ENCODE measurements at places on chromosomes 6 and 20. TPM values are rescaled to one million over a fixed set of nuclear protein-coding genes. Genes with fewer than 3 reads are reported as not detected.

GRCh38 chr6:168415993-168416530 lies 24.9 kb upstream of the SMOC2 start:
- peaks cover 51% of the 10 kb centered on the region for H3K4me1 ChIP-seq
- H3K27ac ChIP-seq, result no peak overlapping the region
- H3K36me3 ChIP-seq, result no peaks in the 10 kb centered on the region
- no peak overlapping the region for H3K4me3 ChIP-seq
- DNase-seq, result no peak
- peaks cover 7% of the 10 kb centered on the region for H3K27me3 ChIP-seq

DNA sequence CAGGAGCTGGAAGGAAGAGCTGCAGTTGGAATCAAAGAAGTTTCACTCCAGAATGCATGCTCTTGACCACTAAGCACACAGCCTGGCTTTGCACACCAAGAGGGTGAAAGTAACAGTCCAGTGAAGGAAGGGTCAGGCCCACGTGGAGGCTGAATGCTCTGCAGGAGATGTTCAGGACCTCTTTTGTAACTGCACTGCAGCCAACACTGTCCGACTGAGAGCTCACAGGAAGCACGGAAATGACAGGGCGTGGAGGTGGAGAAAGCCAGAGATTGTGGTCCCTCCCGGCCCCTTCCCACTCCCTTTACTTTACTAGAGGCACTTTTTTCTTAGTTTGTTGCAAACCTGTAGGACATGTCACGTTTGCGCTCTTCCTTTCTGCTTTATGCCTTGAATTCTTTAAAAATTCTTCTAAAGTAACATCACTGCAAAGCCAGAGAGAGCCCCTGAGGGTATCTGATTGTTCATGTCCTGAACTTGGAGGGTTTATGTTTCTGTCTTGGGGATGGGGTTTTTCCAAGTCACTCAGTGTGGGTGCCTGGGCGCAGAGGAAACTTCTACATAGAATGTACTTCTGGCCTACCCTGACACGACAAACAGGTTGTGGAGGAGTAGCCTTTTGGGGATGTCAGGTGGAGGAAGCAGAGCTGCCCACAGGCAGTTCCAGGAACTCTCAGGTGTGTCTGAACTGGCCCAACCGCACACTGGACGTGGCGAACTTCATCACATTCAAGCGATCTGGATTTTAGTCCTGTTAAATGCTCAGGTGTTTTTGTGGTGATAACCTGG lies 40.9 kb downstream of the JAG1 start:
- peak overlapping the region; percentile 95 for H3K27ac ChIP-seq
- no peak overlapping the region for H3K4me3 ChIP-seq

- H3K4me1 ChIP-seq, result peaks cover 17% of the 10 kb centered on the region
- no peaks in the 10 kb centered on the region for H3K36me3 ChIP-seq
- H3K27me3 ChIP-seq, result no peaks in the 10 kb centered on the region
- no peak for DNase-seq
- no peak overlapping the region for H3K4me3 ChIP-seq
Measured at GRCh38 chr6:52634211-52634610, 36.7 kb upstream of the TMEM14A start.

- H3K27ac ChIP-seq, result no peak overlapping the region
- peaks cover 4% of the 10 kb centered on the region for H3K36me3 ChIP-seq
- no peak overlapping the region for H3K4me3 ChIP-seq
- H3K27me3 ChIP-seq, result peaks cover 36% of the 10 kb centered on the region
Measured at GRCh38 chr20:59828125-59829053, 105.0 kb downstream of the SYCP2 start.

- DNase-seq, result no peak
- H3K27ac ChIP-seq, result peak overlapping the region; percentile 60
- H3K27me3 ChIP-seq, result no peaks in the 10 kb centered on the region
- peaks cover 66% of the 10 kb centered on the region for H3K4me1 ChIP-seq
Measured at GRCh38 chr6:108597572-108598304, 37.0 kb downstream of the FOXO3 start.

DNA sequence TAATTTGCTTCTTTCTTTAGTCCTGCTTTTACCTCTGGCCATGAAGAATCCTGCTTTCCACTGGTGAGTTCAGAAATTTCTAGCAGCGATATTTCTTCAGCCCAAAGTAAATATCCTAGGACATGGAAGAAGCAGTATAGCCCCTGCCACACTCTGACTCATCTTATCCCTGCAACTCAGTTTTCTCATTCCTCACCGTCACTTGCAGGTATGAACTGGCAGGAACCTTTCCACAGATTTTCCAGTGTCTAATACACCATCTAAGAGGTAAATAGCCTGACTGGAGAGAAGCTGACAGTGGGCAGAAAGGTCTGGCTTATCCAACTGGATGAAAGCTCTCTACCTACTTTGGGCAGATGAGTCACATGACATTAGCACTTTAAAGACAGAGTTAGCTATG lies 816.7 kb upstream of the FLRT3 start:
- DNase-seq, result no peak
- H3K27ac ChIP-seq, result no peak overlapping the region
- peaks cover 3% of the 10 kb centered on the region for H3K27me3 ChIP-seq
- peaks cover 2% of the 10 kb centered on the region for H3K36me3 ChIP-seq

- no peak overlapping the region for H3K4me3 ChIP-seq
- peaks cover 49% of the 10 kb centered on the region for H3K4me1 ChIP-seq
- DNase-seq, result no peak
- H3K36me3 ChIP-seq, result peaks cover 25% of the 10 kb centered on the region
Measured at GRCh38 chr6:160027931-160028330, 59.0 kb downstream of the IGF2R start.

GRCh38 chr20:14561741-14562221 lies 224.4 kb upstream of the FLRT3 start:
- no peaks in the 10 kb centered on the region for H3K4me1 ChIP-seq
- no peaks in the 10 kb centered on the region for H3K27me3 ChIP-seq
- H3K4me3 ChIP-seq, result no peak overlapping the region
- no peak overlapping the region for H3K27ac ChIP-seq

GRCh38 chr20:19936466-19937200 lies 80.5 kb upstream of the NAA20 start:
- H3K4me3 ChIP-seq, result no peak overlapping the region
- no peaks in the 10 kb centered on the region for H3K27me3 ChIP-seq
- H3K27ac ChIP-seq, result no peak overlapping the region
- H3K36me3 ChIP-seq, result peaks cover 11% of the 10 kb centered on the region
- H3K4me1 ChIP-seq, result peaks cover 20% of the 10 kb centered on the region
- DNase-seq, result no peak

GRCh38 chr20:2900845-2901592 lies 27.7 kb downstream of the PTPRA start:
- H3K36me3 ChIP-seq, result peaks cover 1% of the 10 kb centered on the region
- H3K4me3 ChIP-seq, result no peak overlapping the region
- no peaks in the 10 kb centered on the region for H3K27me3 ChIP-seq
- H3K27ac ChIP-seq, result peak overlapping the region; percentile 36
- H3K4me1 ChIP-seq, result peaks cover 13% of the 10 kb centered on the region

DNA sequence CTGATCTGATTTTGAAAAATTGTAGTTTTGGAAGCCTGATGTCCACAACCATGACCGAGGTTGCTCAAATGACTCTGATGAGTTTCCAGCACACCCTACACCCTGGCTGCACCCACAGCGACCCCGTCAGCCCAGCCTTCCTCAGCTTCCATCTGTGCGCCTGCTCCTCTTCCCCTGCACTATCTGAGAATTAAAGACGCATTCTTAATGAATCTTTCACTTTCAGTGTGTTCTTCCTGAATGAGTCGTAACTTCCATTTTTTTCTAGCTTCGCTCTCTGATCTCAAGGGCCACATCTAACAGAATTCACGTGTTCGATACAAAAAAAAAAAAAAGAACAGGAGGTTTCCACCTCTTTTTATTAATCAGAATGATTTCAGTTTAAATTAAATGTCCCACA lies 21.3 kb upstream of the RREB1 start:
- no peaks in the 10 kb centered on the region for H3K27me3 ChIP-seq
- peak overlapping the region; percentile 56 for H3K27ac ChIP-seq
- H3K36me3 ChIP-seq, result no peaks in the 10 kb centered on the region
- peak overlapping the region; percentile 49 for H3K4me3 ChIP-seq
- no peak for DNase-seq

DNA sequence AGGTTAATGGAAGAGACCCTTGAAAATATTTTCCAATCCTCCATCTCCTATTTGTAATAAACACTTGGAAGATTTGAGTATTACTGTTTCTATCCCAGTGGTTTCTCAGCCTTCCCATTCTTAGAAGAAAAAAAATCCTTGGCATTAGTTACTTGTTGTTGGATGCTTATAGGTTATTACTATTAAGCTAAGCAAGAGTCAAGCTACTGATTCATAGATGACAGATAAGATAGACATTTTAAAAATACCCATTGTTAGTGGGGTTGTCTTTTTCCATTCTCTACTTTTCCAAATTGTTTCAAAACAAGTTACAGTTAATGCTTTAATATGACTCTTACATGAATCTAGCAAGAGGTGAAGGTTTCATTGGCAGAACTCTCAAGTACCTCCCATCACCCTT lies 158.5 kb downstream of the HIVEP2 start:
- H3K36me3 ChIP-seq, result no peaks in the 10 kb centered on the region
- no peaks in the 10 kb centered on the region for H3K27me3 ChIP-seq
- no peak overlapping the region for H3K4me3 ChIP-seq
- DNase-seq, result no peak
- peaks cover 15% of the 10 kb centered on the region for H3K4me1 ChIP-seq

- H3K27ac ChIP-seq, result peak overlapping the region; percentile 71
- peaks cover 2% of the 10 kb centered on the region for H3K36me3 ChIP-seq
- no peak for DNase-seq
- H3K4me1 ChIP-seq, result peaks cover 61% of the 10 kb centered on the region
Measured at GRCh38 chr6:53530346-53530745, 14.6 kb downstream of the GCLC start.

DNA sequence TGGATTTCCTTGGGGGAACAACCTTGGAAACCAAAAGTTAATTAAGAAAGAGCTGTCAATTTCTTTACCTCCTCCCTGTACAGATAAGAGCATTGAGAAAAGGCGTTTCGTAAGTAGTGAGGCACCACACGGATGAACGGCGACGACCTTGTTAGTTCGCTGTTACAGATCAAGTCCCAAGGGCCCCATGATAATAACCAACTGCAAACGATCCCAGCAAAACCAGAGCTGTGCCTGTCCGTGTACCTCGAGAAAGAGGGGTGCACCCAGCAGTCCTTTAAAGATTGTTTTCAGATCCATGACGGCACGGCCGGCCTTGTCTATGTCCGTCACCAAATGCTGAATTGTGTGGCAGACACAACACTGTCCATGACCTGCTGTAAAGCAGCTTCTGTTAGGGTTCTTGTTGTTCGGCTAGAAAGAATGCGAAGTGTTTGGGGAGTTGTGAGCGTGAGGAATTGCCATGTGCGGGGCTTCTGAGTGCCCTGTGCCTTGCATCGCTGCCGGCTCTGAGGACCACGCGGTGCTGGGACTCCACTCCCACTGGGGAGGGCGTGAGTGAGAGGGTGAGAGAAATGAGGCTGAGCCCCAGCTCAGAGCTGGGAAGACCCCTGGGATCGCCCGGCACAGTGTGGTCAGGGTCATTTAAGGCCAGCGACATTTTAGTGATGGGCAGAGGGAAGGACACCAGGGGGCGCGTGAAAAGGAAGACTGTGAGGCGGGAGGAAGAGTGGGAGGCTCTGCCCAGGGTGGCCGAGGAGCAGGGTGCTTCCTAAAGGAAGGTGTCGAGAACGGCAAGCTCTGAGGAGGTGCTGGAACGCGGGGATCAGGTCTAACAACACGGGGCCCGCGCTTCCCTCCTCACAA lies 136.8 kb upstream of the RPS6KA2 start:
- peaks cover 2% of the 10 kb centered on the region for H3K27me3 ChIP-seq
- H3K36me3 ChIP-seq, result no peaks in the 10 kb centered on the region
- no peaks in the 10 kb centered on the region for H3K4me1 ChIP-seq
- no peak overlapping the region for H3K27ac ChIP-seq
- peak; percentile 51 for DNase-seq

- no peak for DNase-seq
- H3K4me1 ChIP-seq, result no peaks in the 10 kb centered on the region
- H3K27me3 ChIP-seq, result no peaks in the 10 kb centered on the region
- peaks cover 2% of the 10 kb centered on the region for H3K36me3 ChIP-seq
- no peak overlapping the region for H3K4me3 ChIP-seq
- no peak overlapping the region for H3K27ac ChIP-seq
Measured at GRCh38 chr6:84575264-84575663, 189.1 kb downstream of the TBX18 start.

DNA sequence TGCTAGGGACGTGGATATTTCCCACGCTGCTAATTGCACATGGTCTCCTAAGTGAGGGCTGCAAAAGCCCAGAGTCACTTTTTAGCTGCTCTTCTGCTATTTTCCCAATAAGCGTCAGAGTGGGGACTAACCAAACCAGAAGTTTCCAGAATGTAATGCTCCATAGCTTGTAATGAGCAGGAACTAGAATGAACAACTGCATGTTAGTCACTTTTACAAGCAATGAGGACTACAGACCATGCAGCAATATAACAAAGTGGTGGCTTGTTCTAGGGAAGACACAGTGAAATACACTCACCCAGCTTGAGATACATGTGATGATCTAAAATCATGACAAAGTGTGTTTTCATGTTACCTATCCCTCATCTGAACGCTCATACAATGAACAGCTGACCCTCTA lies 314.1 kb upstream of the SGK1 start:
- H3K4me1 ChIP-seq, result peaks cover 12% of the 10 kb centered on the region
- no peaks in the 10 kb centered on the region for H3K36me3 ChIP-seq
- no peak for DNase-seq
- H3K27me3 ChIP-seq, result no peaks in the 10 kb centered on the region

DNA sequence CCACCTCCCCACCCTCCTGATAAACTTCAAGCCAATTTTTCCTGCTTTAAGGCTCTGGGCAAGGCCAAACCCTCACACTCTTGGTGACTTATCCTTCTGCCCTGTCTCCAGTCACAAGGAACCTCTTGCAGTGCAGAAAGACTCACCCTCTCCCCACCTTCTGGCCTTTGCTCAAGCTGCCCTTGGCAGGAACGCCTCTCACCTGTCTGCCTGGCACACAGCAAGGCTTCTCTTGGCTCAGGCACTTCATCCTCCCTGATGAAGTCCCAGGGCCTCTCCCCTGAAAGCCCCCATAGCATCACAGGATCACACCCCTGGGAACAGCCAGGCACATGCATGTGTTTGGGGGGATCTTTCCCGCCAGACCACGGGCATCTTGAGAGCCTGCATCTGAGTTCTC lies 68.8 kb upstream of the NNAT start:
- no peak overlapping the region for H3K4me3 ChIP-seq
- DNase-seq, result no peak
- no peaks in the 10 kb centered on the region for H3K4me1 ChIP-seq
- peaks cover 5% of the 10 kb centered on the region for H3K36me3 ChIP-seq
- no peak overlapping the region for H3K27ac ChIP-seq
- H3K27me3 ChIP-seq, result peaks cover 19% of the 10 kb centered on the region

DNA sequence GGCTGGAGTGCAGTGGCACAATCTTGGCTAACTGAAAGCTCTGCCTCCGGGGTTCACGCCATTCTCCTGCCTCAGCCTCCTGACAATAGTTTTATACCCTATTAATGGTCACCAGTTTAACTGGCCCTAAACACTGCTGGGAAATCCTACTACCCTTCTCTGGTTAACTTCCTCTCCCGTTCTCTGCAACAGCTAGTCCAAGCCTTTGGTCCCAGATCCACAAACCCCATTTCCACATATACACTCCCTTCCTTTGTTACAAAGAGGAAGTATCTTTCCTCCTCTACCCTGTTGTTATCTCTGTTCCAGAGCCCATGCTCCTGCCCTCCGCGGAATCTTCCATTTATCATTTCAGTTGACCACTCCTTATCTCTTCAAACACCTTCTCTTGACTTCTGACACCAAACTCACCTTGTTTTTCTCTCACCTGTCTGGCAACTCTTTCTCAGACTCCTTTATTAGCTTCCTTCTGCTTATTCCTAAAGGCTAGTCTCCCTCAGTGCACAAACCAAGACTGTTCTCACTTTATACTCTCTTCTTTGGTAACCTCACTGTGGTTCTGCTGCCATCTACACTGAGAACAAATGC lies 25.0 kb upstream of the TBC1D22B start:
- DNase-seq, result no peak
- no peak overlapping the region for H3K4me3 ChIP-seq
- H3K27ac ChIP-seq, result no peak overlapping the region
- no peaks in the 10 kb centered on the region for H3K27me3 ChIP-seq
- H3K36me3 ChIP-seq, result no peaks in the 10 kb centered on the region

PNLDC1 gene
- total RNA-seq, result not detected

PLCB1 gene
- total RNA-seq, result 10.8 TPM

LHFPL5 gene
- not detected for total RNA-seq

TNF gene
- total RNA-seq, result not detected

Measured in chondrocyte (in vitro differentiated cells).